ENCODE measurements at places on chromosomes 3 and 15.

DNA sequence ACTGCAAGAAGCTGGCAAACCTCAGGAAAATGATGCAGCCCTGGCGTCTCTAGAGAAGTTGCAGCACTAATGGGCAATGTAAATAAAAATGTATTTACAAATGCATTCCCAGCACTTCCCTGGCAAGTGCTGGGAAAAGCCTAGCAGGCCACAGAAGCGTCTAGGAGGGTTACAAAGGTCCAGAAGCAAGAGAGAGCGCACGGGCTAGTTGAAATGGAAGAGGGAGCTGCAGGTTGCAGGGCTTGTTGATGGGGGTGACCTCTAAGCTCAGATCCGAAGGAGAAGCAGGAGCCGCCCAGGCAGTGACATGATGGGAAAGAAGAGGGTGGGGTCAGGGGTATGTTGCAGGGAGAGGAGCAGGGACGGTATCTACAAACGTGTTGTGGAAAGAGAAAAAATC lies 2.7 kb upstream of the KNL1 start:
- DNase-seq, result no peak

DNA sequence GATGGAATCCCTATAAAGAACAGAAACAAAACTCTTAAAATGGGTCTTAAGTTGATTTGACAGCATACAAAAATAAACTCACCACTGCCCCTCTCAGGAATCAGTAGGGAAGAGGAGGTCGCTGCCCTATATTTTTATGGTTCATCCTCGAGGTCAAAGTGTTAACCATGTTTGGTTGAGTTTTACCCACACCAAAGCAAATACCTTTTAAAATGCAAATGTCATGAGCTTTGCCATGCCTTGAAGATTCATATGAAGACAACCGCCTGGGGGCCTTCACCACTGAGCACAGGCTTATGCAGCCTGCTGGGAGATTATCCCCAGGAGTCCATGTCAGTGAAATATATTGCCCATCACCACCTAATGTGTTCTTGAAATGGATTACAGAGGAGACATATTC lies 66.1 kb downstream of the GLB1 start:
- DNase-seq, result no peak

- DNase-seq, result no peak
These were observed 87.6 kb upstream of the MYZAP start for GRCh38 chr15:57503911-57504598.

DNA sequence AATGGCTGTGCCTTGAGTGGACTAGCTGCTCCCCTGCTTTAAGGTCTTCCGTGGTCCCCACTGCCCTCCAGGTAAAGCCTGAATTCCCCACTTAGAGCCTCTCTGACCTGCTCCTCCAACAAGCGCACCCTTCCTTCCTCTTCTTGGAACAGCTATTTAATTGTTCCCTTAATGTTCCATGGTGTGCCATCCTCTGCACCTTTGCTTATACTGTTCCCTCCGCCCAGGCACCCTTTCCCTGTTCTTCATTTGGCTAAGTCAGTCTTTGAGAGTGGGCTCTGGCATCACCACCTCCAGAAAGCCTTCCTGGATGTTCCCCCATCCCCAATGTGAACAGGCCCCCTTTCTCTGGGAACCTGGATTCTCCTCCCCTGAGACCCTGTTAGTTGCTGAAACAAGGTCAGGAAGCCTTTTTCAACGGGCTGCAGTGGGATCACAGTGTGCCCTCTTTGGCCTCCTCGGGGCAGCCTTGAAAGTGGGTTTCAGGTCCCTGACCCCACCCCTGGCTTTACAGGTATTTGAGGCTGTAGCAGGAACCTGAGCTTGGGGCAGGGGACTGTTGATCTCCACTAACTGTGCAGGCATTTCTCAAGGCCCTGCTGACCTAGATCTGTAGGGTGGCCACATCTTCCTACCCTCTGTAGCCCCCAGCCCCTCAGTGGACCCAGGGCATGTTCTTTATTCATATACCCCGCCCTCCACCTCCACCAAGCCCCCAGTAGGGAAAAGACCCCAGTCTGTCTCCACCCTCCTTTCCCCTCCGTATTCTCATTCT lies 5.0 kb downstream of the ISLR start:
- DNase-seq, result no peak

- DNase-seq, result no peak
These were observed 63.9 kb upstream of the GATA2 start for GRCh38 chr3:128556907-128557306.

GRCh38 chr3:107421170-107421792 lies 44.0 kb downstream of the CCDC54 start:
- DNase-seq, result peak; percentile 77

DNA sequence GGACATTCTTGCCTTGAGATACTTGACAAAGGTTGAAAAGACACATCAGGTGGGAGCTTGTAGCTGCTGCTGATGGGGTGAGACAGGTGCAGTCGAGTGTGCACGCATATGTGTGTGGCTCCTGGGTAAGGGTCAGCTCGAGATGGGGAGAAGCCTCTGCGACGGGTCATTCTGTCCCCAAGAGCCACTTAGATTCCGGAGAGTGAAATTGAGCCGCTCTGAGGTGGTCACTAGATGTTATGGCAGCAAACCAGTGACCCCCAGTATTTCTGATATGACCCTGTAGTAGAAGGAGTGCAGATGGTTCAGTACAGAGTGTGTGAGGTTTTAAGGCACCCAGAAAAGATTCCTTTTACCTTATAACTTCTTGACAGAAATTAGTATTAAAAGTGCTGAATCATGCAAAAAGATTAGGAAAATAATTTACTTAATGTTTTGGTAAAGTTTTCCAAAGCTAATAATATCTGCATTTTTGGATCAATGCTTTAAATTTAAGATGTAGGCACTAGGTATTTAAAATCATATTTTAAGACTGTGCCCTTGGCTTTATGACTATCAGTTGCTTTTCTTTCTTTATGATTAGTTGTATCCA lies 241.9 kb upstream of the TOPAZ1 start:
- DNase-seq, result no peak

GRCh38 chr15:32029862-32030781 lies at the start of gene CHRNA7:
Gene CHRNA7 (plus strand): TSS chr15:32030515. CDS start chr15:32030595, 80 bp downstream.
- peak; percentile 23 for DNase-seq

DNA sequence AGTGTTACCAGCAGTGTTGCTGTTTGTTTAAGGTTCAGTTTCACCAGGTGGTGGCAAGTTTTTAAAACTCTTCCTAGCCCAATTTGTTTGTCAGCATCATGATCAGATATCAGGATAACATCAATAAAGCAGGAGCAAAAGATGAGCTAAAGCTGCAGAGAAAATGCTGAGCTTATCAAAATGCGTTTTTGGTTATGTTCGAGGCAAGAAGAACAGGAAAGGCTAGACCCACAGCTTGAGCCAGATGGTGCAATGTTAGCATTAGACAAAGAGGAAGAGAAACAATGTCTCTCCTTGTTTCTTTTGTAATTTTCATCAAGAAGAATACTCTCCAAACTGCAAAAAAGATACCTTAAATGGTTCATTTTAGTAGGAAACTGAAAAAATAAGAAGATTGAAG lies 66.2 kb downstream of the THRB start:
- DNase-seq, result no peak

- DNase-seq, result no peak
These were observed at the start of gene CTXN2 for GRCh38 chr15:48191574-48192225. Gene CTXN2 (plus strand): TSS chr15:48191665. CDS start chr15:48201301, 9,636 bp downstream.

DNA sequence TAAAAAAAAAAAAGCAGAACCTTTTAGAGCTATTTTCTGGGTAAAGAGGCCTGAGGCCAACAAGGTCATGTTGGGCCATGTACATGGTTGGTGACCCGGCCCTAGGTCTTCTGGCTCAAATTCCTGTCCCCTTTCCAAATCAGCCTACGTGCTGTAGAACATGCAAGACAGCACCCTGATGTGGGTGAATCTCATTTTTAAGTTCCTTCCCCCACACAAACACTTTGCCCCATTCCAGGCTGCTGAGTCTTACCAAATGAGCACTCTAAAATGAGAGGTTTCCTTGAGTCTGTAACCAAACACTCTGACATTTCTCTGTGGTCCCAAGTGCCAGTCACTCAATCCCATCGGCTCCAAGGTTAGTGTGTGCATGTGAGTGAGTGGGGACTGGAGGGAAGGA lies 9.4 kb downstream of the BCL6 start:
- DNase-seq, result no peak

DNA sequence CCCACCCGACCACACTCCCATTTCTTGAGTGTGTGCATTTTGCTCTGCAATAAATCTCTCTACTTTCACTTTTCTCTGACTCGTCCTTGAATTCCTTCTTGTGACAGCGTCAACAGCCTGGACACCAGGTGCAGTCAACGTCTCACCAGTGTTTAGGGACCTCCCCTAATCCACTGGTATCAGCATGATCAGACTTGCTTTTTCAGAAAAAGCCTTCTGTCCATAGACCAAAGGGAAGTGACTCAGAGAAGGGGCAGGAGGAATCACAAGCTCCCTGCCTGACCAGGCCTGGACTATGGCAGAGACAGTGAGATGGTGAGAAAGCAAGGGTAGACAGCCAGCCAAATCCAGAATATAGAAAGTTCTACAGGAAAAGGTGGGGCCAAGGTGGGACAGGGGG lies 15.5 kb downstream of the CCR5 start:
- DNase-seq, result peak; percentile 42

- no peak for DNase-seq
These were observed 44.8 kb downstream of the MESD start for GRCh38 chr15:80944818-80945217.

GRCh38 chr3:134333522-134334181 lies 40.6 kb downstream of the AMOTL2 start:
- no peak for DNase-seq

DNA sequence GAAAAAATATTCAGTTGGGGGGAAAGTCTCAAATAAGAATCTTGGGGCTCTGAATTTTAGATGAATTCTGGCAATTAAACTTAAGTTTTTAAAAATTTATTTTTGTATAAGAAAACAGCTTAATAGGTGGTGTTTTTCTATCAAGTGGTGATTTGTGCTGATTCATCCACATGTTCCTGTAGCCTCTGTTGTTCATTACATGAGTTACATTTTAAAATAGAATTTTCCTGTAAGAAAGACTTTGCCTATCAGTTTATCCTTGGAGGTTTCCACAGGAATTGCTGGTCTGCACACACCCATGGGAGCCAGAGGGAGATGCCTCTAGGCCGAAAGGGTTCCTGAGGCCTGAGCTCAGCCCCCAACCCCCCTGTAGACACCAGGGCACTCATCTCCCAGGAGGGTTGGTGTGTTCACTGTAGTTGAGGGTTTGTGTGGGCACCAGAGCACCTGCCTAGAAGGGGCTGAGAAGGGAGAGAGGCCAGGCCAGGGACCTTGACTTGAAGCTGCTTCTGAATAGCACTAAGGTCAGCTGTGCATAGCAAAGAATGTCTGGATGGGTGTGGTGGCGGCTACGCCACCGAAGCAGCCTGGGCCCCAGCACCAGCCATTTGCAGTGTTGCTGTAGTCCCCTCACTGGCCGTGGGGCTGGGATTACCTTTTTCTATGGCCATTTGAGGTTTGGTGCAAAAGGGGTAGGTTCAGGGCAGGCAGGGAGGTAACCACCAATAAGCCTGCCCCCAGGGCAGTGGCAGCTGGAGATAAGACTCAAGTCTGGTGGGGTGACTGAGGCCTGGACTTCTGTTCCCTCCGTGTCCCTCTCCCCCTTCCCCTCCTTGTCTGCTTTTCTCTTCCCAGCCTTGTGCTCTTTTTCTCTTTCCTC lies 11.9 kb downstream of the DNAJA4 start:
- no peak for DNase-seq

GRCh38 chr15:68515371-68516095 lies 63.3 kb upstream of the CORO2B start:
- DNase-seq, result no peak

Measured in SW 1271 (cell line).